NCI-H1436 (cell line): ENCODE measurements at places on chromosomes 1 and 21.
A peak's percentile ranks its signal among the peaks of the same experiment; 100 is the strongest.

- DNase-seq, result no peak
Observed at GRCh38 chr1:218705391-218705790, 360.3 kb downstream of the TGFB2 start.

DNA sequence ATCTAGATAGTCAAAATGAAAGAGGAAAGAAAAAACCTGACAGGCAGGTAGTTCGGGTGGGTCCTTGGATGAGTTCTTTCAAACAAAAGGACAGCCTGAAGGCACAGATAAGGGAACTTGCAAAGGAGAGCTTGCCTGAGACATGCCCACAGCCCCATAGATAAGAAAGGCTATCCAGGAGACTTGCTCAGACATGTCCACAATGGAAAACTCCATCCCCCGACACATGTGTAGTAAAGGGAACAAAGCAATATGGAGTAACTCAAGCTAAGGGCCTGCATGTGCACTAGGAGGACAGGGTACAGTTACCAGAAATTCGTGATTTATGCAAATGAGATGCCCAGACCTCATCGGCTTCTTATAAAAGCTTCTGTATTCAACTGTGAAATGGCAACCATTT, 281.5 kb downstream of the NEGR1 start:
- DNase-seq, result no peak

DNA sequence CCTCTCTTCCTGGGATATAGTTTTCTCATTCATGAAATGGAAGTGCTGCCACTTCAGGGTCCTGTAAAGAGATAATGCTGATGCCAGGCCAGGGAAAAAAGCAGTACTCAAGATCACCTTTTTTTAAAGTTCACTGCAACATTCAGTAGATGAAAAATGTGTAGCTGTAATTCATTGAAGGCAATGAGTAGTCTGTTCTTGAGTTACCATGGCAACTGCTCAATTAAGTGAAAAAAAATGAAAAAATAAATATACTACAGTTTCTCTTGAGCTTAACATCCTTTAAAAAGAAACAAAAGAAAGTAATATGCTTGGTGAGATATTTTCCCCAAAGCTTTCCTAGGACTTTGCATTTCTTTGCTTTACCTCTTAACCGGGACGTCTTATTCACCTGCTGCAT, 183.3 kb downstream of the AK5 start:
- DNase-seq, result no peak

- no peak for DNase-seq
Observed at GRCh38 chr1:6224718-6225117, 11.0 kb downstream of the ICMT start.

DNA sequence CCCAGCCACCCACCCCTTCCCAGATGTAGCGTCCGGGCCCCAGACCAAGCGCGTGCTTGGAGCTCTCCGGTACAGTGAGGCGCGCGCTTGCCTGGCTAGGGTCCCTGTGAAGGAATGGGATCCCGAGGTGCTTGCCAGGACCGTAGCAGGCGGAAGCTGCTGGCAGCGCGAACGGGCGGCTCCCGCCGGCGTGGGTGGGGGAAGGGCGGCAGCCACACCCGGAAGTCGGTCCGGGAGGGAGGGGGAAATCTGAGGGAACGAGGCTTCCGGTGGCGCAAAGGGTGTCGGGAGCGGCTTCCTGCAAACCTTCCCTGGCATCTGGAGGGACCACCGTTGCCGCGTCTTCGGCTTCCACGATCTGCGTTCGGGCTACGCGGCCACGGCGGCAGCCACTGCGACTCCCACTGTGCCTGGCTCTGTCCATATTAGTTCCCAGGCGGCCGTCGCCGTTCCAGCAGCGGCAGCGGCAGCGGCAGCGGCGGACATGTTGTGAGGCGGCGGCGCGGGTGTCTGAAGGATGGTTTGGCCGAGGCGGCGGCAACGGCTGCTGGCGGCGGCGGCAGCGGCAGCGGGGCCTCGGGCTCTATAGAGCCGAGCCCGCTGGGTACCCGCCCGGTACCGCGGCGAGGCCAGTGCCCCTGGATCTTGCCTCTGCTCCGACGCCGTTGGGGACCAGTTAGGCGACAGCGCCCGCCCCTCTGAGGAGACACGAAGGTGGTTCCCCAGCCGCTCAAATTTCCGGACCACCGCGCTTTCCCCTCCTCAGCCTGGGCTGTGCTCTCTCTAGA, at the start of gene DR1:
Gene DR1, plus strand, starts transcription at position 275 of the 788 bp plus-strand sequence. CDS start 739 bp downstream, outside the sequence.
- DNase-seq, result peak; percentile 84

GRCh38 chr1:27656157-27656893, 15.7 kb downstream of the IFI6 start:
- no peak for DNase-seq
